ENCODE measurements at places on chromosomes 4 and X.
A peak's percentile ranks its signal among the peaks of the same experiment; 100 is the strongest.

- DNase-seq: no peak
Observed at GRCh38 chrX:39559229-39559628, 538.5 kb downstream of the BCOR start.

DNA sequence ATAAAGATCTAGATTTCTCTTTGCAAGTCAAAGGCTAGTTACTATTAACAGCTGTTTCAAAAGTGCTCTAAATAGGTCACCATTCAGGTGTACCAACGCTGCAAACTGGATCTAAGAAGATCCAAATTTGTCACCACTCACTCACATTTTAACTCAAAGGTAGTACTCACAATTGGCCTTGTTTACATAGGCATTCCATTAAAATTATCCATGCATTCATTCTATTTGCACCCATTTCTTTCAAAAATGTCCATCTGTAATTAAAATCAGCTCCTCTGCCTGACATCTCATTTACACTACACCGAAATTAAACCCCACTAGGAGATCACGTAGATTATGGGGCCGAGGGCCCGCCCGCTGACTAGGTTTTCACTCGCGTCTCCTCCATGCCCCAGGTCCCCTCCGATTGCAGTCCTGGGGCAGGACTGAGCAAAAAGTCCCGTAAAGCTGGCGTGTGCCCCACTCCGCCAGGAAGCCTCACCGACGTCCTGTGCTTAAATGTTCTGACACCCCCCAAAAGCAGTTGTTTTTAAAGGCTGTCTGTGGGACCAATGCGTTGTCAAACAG is 1.3 kb upstream of the ING2 start:
- DNase-seq: no peak

DNA sequence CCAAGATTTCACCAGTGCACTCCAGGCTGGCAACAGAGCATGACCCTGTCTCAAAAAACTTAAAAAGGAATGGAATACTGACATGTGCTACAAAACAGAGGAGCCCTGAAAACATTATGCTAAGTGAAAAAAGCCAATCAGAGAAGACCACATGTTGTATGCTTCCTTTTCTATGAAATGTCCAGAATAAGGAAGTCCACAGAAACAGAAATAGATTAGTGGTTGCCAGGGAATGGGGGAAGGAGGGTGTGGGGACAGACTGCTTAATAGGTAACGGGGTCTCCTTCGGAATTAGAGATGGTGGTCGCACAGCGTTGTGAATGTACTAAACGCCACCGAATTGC is 30.1 kb upstream of the KIAA0232 start:
- DNase-seq: no peak

DNA sequence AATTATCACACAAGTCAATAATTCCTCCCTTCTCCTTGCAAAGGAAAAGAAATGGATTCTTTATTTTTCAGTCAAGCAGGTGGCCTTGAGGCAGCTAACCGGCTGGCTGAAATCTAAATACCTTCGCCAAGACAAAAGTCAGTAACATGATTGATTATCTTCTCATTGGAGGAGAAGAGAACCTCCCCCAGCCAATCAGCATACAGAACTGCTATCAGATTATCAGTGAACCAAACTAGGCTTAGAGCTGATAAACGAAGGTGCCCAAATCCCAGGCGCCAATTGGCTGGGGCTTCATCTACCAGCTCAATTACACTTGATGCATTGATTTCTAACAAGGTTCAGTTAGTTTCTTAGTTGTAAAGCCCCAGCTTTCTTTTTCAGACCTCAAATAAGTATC is 152.4 kb upstream of the NOCT start:
- DNase-seq: no peak

GRCh38 chr4:71195924-71196323 is 142.9 kb upstream of the SLC4A4 start:
- DNase-seq: no peak

DNA sequence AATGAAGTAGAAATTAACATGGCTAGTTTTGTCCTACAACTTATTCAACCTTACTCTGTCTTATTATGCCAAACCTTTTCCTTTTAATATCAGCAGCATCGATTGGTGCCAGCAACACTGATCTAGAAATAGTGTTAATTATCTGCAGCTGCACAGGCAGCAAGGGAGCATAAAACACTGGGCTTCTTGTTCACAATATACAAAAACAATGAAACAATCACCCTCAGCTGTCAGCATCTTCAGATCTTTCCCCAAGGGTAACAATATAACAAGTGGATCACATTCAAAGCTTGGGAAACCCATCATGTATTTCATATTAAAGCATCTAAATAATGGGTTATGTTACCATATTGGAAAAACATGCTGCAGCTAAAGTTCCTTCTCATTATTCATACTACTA is 238.1 kb downstream of the SPOCK3 start:
- DNase-seq: no peak

DNA sequence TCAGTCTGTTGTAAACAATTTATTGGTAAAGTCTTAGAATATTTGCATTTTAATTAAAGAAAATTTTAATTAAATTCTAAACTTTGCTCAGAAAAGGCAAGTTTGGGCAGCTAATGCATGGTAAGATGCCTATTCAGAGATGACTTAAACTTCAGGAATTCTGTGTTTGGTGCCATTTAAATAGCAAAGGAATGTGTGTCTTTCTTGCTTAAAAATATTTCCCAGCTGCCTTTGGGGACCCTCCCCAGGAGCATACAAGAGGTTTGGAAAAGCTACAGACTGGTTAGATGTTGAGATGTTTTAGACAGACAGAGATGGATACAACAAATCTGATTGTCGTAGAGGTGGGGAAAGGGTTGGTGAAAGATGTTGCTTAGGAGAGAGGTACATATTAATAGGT is 36.5 kb downstream of the AFF2 start:
- DNase-seq: no peak

DNA sequence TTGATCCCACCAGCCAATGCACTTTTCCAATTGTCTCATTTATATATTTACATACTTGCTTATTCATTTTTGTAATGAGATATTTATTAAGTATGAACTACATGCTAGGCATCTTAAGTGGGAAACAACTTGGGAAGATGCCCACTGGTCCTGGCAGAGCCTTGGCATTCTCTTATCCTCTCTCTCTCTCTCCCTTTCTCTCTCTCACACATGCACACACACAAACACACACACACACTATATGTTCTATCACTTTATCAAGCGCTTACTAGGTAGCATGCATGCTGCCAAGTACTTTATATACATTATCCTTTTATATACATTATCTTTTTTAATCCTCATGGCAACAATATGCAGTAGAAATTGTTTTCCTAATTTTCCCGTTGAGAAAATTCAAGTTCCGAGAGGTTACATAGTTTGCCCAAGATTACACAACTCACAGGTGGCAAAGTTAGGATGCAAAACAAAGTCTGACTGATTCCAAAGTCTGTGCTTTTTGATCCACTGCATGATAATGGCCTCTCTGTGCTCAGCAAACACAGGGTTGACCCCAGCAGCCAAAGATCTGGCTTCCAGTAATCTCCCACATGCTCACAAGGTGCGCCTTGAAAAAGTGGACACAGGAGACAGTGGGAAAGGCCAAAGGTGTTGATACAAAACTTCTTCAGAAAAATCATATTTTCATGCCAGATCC is 173.1 kb upstream of the KLF3 start:
- DNase-seq: no peak

GRCh38 chrX:3017492-3017891 is 11.1 kb downstream of the ARSH start:
- no peak for DNase-seq

GRCh38 chr4:22707390-22707789 is 14.7 kb downstream of the GBA3 start:
- DNase-seq: no peak

- DNase-seq: peak; percentile 4
Observed at GRCh38 chr4:6257247-6258025, 12.2 kb upstream of the WFS1 start.

DNA sequence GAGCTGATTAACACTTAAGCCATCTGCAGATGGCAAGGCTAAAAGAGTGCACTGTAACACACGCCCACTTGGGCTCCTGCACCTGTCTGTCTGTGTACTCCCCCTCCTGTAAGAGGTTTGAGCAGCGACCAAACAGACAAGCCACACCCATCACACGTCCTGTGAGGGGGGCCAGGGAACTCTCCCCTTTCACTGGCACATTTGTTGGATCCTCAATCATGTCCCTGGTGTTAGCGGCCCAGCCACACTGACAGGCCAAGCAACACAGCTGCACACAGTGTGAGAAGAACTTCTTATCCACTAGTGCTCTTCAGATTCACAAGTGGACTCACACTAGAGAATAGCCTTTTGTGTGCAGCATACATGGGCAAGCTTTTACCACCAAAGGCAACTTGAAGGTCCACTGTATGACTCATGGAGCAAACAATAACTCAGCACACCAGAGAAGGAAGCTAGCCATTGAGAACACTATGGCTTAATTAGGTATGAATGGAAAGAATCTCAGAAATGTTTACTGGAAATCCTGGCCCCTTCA is 29.1 kb upstream of the UTP14A start:
- peak; percentile 95 for DNase-seq

GRCh38 chr4:1578251-1578773 is 105.8 kb downstream of the FAM53A start:
- no peak for DNase-seq

GRCh38 chr4:13830449-13830848 is 202.9 kb upstream of the BOD1L1 start:
- no peak for DNase-seq

DNA sequence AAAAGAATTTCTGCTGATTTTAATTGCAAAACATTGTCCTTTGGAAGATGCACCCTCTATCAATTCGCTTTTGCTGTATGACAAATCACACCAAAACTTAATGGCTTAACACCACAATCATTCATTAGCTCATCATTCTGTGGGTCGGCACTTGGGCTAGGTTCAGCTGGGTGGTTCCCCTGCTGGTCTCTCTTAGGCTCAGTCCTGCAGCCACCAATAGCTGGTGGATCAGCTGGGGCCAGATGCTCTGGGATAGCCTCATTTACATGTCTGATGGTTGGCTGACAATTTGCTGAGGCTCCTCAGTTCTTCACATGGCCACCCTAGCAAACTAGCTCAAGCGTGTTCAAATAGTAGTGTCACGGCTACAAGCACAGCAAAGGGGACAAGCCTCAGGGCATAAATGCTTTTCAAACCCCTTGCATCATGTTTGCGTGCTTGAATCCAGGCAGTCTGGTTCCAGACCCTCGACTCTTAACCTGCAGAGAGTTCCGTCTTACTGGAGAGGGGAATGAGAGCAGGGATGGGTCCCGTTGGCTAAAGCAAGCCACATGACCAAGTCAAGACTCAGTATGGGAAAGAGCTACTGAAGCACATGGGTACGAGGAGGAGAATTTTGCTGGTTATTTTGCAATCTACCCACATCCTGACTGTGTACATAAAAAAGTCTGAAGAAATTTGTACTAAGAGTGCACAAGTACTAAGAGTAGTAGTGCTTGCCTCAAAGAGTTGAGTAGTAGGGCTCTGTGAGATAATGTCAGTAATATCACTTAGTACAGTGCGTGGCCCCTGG is 7.5 kb upstream of the ACSL1 start:
- no peak for DNase-seq

GRCh38 chrX:41913476-41913875 is 9.9 kb downstream of the CASK start:
- DNase-seq: no peak

DNA sequence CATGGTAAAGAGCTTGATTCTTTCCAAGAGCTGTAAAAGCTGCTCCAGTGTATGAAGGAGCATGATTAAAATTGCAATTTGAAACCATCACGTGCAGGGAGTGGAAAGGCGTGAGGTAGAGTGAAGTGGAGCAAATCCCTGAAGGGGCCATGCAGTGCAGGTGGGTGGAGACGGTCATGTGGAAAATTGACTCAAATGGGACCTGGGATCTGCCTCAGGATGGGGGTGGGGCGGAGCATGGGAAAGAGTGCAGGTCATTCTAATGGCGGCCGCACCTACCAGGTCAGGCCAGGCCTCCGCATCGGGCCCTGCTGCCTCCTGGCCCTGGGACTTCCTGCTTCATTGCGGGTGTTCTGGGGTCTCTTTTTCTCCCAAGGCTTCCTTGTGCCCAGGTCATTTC is 25.3 kb upstream of the TRIM60 start:
- DNase-seq: no peak

DNA sequence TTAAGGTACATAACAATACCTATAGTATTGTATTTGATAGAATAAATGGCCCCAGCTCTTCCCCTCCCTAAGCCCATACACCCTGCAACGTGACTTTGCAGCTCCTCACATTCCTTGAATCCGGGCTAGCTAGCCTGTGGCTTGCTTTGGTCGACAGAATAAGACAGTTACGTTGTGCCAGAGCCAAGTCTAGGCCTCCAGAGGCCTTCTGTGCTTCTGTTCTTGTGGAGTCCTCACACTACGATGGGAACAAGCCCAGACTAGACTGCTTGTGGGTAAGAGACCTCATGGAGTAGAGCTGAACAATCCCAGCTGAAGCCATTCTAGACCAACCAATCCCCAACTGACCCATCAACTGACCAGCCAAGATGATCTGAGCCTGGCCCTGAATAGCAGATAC is 102.4 kb upstream of the PLAC1 start:
- no peak for DNase-seq

GRCh38 chr4:48360285-48361011 is 19.1 kb downstream of the SLAIN2 start:
- DNase-seq: no peak

DNA sequence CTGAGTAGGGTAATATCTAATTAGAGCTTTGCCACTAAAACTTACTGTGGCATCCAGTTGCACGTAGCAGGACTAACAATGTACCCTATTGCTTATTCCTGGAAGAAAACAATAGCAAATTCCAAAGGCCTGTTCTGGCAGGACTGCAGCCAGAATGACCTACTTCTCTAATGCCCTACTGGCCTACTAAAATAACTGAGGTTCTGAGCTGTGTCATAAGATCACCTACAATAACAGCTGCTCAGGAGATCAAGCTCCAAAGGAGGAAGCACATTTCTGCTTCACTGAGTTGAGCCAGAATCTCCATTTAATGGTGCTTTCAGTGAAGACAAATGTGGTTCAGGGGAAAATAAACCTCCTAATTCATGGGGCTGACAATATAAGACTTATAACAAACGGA is 42.2 kb upstream of the CXCL8 start:
- no peak for DNase-seq

DNA sequence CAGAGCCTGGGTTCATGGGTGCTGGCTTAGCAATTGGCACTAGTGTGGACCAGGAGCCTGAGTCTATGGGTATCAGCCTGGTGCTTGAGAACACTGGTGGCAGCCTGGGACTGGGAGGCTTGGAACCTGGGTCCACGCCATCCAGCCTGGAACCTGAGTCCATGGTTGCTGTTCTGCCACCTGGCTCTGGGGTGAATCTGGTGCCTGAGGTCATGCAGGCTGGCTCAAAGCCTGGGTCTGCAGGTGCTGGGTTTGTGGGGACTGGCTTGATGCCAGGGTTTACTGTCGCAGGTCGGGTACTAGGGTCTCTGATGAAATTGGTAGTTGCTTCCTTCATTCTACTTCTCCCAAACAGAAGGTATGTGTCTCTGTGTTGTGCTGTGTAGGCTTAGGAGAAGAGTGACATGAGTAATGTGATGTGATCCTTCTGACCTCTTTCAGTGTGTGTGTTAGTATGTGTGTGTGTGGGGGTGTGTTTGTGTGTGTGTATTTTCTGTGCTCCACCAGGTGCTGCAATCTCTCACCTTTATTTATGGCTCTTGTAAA is 517.0 kb upstream of the EPHA5 start:
- DNase-seq: peak; percentile 3
